ENCODE measurements at places on chromosomes 7 and 10. TPM values are rescaled to one million over a fixed set of nuclear protein-coding genes. Genes with fewer than 3 reads are reported as not detected.
A peak's percentile ranks its signal among the peaks of the same experiment; 100 is the strongest.

Gene NDUFB2
- 90.2 TPM for total RNA-seq

- DNase-seq: no peak
Measured at GRCh38 chr7:134685250-134685649, 38.6 kb downstream of the BPGM start.

GRCh38 chr10:127216786-127217185 is 20.4 kb upstream of the INSYN2A start:
- DNase-seq: no peak

Gene MMP21
- total RNA-seq: 0.69 TPM

DNA sequence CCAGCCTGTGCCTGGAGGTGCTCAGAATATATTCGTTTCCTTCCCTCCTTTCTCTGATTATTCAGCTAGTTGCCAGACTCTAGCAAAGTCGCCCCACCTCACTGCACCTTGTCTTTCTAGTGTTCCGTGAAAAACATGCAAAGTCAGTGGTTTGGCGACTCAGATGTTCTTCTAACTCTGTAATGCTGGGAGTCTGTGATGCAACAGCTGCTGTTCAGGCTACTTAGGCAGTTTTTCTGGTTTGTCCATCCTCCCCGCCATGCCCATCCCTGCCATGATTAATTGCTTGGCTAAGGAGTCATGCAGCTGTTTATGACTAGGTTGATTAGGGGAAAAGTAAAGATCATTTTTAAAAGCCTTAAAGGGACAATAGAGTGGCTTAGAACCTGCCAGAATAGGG is 99.4 kb downstream of the MTPN start:
- peak; percentile 8 for DNase-seq

- no peak for DNase-seq
Measured at GRCh38 chr10:48904861-48905260, 34.8 kb downstream of the LRRC18 start.

Gene SPDYE1
- not detected for total RNA-seq

DNA sequence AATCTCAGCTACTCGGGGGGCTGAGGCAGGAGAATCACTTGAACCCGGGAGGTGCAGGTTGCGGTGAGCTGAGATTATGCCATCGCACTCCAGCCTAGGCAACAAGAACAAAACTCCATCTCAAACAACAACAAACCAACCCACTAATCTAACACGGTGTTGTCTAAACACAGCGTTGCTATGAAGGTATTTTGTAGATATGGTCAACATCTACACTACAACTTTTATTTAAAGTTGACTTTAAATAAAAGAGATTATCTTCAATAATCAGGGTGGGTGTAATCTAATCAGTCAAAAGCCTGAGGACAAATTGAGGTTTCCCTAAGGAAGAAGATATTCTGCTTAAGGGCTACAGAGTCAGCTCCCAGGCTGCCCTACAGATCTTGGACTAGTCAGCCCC is 24.2 kb downstream of the BAIAP2L1 start:
- no peak for DNase-seq

Gene CACNA2D1
- 89.1 TPM for total RNA-seq

Gene EFCAB10
- not detected for total RNA-seq

DNA sequence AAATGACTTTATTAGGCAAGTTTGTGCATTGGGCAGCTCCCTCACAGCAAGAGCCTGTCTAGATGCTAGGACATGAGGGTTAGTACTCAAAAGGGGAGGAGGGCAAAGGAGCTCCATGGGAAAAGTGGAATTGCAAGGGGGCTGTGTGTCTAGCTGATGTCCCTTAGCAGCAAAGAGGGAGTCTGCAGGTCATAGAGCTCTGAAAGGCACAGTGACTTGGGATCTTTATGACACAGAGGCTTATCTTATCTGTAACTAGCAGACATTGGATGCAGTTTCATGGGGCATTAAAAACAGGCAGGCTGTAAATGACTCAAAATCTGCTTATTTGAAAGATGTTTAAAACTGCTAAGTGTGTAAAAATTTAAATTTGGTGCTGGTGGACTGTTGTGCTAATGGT is 556.2 kb upstream of the FZD8 start:
- DNase-seq: no peak

GRCh38 chr10:106387063-106387462 is 777.4 kb downstream of the SORCS1 start:
- no peak for DNase-seq

Gene ZNF239
- 8.1 TPM for total RNA-seq

Gene PRKAR2B
- 60.1 TPM for total RNA-seq

- DNase-seq: no peak
Measured at GRCh38 chr7:139721417-139721816, 56.4 kb downstream of the HIPK2 start.

GRCh38 chr7:114196517-114196916 is 218.1 kb upstream of the FOXP2 start:
- no peak for DNase-seq

Gene ZNF33B
- 35.2 TPM for total RNA-seq

Gene TUBB8
- total RNA-seq: not detected

DNA sequence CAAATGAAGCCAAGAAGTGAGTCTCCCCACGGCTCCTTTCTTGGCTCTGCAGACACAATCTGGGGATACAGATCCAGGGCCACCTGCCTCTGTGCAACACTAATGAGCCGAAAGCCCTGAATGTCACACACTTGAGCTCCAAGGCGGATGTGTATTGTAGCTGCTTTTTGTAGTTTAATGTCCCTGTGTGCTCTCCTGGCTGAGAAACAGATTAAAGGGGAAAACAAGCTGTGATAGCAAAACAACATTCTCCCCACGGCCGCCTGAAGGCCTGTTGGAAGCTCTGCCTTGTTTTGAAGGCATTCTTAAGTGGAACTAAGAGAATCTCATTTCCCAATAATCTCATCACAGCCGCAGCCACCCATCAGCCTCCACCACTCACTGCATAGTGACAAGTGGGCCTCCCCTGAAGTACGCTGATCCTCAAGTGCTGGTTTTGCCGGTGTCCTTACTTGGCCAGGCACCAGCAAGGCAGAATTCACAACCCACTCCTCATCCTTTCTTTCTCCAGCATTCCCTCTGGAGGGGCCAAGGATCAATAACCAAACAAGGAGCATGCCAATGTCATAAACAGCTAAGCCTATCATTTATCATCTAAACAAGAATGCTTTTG is 44.4 kb upstream of the AMPH start:
- DNase-seq: no peak

Gene HTRA1
- 83.9 TPM for total RNA-seq

Gene C10orf88
- total RNA-seq: 18.5 TPM

DNA sequence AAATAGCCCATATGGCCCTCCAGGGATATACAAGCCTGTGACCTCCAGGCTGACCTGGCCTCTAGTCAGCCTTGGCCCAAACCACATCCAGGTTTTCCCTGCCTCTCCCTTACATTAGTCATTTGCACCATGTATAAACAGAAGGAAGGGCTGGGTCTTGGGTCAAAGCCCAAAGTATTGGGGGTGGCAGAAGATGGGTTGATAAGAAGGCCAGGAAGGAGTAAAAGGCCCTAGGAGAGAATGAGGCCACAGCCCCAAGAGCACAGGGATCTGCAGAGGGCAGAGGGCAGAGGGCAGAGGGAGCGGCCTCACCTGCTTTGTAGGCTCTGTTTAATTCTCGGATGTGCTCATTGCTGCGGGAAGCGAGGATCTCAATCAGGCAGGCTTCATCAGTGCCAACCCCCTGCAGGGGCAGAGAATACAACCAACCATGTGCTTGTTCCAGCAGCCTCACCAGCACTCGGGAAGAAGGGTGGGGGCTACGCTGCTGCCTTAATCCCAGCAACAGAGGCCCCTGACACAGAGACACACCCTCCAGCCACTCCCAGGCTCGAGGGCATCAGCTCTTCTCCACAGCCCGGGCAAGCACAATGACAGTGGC is 31.3 kb downstream of the PLAC9 start:
- DNase-seq: no peak

Gene IL2RA
- 0.37 TPM for total RNA-seq

GRCh38 chr10:19347621-19348020 is 299.0 kb downstream of the MALRD1 start:
- DNase-seq: no peak

DNA sequence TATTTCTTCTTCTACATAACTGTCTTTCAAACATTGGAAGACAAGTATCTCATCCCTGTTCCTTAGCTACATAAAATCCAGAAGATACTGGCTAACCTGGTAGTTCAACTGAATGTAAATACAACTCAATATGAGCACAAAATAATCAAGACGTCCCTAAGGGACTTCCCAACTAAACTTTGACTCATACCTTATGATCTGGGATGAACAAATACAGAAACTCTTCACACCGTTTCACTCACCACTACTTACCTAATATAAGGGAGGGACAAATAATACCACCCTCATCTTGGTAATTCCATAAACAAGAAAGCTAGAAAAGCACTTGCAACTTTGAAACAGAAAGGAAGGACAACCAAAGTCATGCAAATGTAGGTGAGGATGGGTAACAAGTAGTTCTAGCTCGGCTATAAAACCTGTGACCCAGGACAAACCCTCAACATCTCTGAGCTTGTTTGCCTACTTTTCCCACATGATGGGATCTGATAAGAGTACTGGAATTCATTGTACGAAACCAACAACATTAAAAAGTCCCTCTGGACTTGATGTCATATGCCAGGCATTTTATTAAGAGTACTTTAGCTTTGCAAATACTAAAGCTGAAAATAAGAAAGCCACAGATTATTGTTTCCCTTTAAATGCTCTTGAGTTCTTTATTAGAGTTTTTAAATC is 121.9 kb downstream of the STRA8 start:
- DNase-seq: no peak

Gene FAM241B
- total RNA-seq: not detected

GRCh38 chr7:71787513-71787912 is 624.6 kb downstream of the CALN1 start:
- DNase-seq: no peak

Gene PAX4
- total RNA-seq: not detected

DNA sequence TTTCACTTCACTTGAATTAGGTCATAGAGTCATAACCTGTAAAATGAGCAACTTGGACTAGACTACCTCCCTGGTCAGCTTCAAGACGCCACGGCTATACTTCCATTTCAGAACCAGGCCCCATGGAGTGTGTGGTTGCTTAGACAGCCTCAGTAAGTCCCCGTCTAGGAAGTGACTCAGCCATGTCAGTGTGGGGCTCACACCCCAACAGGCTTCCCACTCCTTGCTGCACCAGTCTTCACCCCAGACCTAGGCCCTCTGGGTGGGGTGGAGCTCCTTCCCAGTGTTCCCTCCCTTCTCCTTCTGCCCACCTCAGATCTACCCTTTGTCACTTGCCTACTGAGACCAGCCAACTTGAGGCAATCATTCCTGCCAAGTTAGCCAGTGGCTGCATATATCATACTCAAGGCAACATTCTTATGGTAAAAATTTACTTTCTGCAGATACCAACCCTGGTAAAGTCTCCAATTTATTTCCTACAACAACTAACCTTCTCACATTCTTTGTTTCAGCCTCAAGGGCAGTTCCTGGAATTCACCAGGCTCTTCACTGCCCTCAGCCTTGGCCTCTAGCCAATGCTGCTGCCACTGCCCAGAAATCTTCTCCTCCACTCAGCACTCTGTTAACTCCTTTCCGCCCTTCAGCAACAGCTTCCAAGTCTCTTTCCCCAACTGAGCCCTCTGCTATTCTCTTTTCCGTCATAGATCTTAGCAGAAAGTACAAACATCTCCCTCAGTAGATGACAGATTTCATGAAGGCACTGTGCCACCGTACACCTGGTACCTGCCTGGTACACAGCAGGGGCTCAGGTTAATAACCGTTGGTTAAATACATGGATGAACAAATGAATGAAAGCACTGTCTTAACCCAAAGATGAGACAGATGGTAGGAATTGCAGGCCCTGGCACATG is 31.3 kb upstream of the ZNRF2 start:
- DNase-seq: no peak

DNA sequence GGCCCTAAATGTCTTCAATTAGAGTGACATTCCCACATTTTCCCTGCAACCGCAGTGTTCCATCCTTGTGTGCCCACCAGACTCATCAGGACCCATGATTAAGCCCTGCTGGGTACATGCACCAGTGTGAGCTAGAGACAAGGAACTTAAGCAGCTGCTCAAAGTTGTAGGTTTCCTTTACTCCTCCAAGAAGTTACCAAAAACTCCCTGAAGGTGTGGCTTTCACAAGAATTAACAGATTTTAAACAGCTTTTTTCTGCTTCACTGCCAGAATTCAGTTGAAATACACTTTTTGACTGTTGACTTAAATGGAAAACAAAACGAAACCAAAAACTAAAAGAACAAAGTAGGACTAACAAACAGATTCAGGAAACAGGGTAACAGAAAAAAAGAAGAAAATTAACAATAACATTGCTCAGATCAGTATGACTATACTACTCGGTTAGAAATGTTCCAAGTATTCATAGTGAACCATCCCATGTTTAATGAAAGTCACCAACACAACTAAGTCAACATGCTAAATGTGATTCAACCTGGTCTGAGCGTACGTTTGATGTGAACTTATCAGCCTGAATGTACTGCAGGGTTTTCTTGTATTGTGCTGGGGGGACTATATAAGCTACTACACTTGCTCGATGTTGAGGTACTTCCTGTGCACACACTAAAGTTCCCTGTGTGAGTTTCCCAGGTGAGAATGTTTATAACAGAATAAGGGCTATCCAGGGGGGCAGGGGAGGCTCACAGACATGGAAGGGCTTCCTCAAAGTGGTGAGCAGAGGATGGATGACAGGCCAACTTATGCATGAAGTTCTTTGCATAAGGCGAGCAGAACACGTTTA is 22.2 kb downstream of the SLC37A3 start:
- no peak for DNase-seq

- no peak for DNase-seq
Measured at GRCh38 chr10:34538281-34538829, 276.7 kb downstream of the PARD3 start.

Gene SLC13A1
- not detected for total RNA-seq

DNA sequence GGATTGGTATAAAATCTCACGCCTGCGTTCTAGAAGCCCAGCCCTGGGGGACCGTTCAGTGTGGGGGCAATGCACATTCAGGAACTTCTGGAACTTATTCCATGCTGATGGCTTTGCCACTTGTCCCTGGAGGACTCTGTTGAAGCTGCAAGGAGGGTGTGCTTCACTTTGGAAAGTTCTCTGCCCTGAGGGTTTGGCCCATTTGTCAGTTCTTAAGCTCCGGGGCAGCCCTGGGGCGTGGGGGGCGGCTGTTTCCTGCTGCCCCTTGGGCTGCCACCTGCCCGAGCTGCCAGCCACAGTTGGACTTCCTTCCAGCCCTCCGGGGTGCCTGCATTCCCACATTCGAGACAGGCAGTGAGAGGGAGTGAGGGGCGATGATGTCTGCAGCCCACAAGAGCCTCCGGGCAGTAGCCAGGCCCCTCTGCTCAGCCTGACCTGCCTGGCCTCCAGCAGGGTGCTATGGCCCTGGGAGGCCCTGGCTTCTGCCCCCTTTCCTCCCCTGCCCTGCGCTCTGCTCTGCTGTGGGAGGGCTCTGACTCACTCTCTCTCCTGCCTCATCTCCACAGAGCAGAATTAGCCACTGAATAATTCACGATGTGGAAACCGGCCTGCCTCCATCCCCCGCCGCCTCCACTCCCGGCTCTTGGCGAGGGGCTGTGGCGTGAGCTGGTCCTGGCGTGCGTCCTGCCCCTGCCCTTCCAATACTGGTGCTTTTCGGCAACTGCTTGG is 1.9 kb downstream of the TTYH3 start:
- DNase-seq: no peak

- no peak for DNase-seq
Measured at GRCh38 chr10:80140251-80140650, 7.7 kb downstream of the PLAC9 start.

- no peak for DNase-seq
Measured at GRCh38 chr7:18469316-18469715, 26.2 kb upstream of the HDAC9 start.

Gene PNLIPRP3
- not detected for total RNA-seq

- no peak for DNase-seq
Measured at GRCh38 chr10:76911184-76911583, 726.4 kb downstream of the KCNMA1 start.

GRCh38 chr10:78687626-78688025 is 381.1 kb upstream of the ZMIZ1 start:
- DNase-seq: no peak

Data from urinary bladder (tissue), 4 donors.